ENCODE measurements at places on chromosomes 16 and 17.

DNA sequence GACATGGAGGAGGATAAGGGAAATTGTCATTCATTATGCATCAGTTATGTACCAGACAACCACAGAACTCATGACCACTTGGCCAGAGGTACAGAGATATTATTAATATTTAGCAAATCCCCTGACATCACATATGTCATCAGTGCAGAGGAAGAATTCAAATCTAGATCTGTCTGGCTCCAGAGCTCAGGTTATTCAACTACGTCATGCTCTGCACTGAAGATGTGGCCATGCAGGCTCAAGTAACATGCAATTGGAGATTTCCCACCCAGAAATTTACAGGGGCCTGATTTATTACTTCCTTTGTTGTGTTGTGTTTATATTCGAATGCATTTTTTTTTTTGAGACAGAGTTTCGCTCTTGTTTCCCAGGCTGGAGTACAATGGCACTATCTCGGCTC, 224.3 kb downstream of the HS3ST4 start:
- no peak for DNase-seq

DNA sequence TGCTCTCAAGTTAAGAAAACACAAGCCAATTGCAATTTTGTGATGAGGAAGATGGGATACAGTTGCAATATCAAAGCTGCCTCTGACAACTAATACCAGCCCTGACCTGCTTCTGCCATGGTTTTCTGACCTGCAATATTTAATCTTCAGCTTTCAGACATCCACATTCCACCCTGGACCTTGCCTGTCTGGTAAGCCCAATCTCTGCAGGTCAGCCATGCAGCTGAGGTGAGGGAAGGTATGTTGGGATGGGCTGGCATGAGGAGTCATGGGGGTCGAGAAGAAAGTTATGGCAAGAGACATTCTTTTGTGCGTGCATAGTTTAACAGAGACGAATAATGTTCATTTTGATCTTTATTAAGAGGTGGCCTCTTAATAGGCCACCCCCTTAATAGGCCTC, 31.5 kb downstream of the KCNJ16 start:
- no peak for DNase-seq

GRCh38 chr17:61128661-61129115, 271.0 kb upstream of the TBX2 start:
- DNase-seq, result peak; percentile 43

DNA sequence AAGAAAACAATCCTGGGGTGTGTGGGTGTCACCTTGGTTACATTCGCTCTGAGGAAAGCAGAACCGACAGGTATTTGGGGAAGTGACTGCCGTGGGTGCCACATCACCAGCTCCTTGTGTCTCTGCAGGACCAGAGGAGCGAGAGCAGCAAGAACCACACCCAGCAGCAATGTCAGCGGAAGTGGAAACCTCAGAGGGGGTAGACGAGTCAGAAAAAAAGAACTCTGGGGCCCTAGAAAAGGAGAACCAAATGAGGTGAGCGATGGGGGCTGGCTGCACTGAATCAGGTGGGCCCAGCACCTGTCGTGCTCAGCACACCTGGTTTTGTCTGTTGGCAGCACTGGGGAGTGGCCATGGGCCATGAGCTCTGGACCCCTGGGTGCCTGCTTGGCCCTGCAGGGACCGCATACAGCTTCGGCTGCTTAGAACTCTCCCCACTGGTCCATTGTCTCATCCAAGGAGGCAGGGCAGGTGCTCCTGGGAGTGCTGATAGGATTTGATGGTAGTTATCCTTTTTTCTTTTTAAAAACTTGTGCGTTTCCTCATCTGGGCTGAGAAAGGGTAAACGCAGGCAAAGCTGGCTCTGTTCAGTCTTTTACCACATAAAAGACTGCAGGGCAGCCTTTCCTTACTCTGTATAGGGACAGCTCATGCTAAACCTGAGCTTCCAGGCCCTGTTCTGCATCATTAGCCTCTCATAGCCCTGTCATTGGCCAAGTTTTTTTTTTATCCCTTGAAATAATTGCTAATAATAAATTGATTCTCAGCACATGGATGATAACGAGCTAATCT, 29.4 kb downstream of the HMOX2 start:
- no peak for DNase-seq

GRCh38 chr16:75282466-75283281, 31.2 kb upstream of the BCAR1 start:
- peak; percentile 48 for DNase-seq

GRCh38 chr17:17545984-17546383, 45.5 kb downstream of the PEMT start:
- DNase-seq, result no peak

- no peak for DNase-seq
Observed at GRCh38 chr17:40535924-40536294, 29.4 kb downstream of the CCR7 start.

DNA sequence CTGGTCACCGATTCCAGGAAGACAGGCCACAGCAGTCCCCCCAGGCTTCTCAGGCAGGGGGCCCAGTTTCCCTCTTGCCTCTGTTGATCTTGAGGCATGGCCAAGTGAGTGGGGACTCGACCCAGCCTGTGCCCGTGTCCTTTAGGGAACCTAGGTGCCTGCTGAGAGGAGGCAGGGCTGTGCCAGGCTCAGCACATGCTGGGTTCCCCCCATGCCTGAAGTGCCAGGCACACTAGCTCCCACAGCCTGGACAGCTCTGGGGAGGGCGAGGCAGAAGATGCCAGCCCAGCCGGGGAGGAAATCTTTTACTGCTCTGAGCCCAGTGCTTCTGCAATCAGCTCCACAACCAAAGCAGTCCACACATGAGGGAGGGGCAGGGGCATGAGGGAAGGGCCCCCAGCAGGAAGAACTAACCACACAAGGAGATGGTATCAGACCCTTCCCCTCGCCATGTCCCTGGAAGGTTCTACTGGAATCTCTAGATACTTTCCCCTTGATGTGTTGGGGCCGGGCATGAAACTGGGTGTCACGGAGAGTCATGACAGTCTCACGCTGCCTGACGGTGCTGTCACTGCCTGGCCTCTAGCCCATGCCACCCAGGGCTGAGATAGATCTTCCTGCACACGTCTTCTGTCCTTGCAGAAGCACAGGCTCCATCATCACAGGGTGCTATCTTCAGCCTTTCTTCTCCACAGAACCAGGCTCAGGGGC, 25.5 kb downstream of the MYO18A start:
- no peak for DNase-seq

DNA sequence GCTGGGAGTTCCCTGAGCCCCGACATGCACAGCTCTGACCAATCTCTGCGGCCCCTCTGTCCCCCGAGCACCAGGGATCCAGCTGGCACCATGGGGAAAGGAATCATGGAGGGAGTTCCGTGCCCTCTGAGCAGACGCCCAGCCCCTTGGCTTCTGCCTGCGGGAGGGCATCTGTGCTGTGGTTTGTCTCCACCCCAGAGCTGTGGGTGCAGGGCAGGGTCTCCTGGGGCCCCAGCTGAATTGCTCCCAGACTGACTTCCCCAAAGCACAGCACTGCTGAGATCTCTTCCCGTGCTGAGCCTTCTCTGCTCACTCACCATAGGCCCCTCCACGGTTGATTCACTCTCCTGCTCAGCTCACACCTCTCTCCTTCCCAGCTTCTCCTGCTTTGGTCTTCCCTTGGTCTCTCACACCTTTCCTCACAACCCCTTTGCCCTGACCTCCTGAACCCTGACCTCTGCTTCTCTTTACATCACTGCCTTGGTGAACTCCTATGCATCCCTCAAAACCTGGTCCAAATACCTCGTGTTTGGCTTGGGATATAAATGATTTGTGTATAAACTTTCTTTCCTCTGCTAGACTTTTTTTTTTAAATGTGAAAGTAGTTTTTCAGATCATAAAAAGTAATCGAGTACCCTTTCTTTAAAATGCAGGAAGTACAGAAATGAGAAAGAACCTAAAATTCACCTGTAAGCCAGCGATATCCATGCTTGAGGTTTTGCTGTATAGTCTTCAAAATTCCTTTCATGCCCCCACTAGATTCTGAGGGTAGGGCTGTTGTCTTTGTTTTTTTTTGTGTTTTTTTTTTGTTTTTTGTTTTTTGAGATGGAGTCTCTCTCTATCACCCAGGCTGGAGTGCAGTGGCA, 265.3 kb downstream of the SEC14L1 start:
- no peak for DNase-seq

DNA sequence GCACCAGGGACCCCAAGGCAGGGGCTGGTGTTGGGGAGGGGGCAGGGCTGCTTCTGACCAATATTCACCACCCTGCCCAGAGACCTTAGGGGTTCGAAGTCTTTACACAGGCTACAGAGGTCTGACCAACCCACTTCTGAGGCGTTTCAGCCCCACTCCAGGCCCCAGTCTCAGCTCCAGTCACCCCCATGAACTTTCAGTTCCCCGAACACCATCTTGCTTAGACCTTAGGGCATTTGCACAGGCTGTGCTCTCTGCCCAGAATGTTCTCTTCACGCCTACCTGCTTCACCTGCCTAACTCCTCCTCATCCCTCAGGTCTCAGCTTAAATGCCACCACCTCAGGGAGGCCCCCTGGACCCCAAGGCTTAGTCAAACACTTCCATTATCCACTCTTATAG, 25.8 kb upstream of the CPNE2 start:
- no peak for DNase-seq

DNA sequence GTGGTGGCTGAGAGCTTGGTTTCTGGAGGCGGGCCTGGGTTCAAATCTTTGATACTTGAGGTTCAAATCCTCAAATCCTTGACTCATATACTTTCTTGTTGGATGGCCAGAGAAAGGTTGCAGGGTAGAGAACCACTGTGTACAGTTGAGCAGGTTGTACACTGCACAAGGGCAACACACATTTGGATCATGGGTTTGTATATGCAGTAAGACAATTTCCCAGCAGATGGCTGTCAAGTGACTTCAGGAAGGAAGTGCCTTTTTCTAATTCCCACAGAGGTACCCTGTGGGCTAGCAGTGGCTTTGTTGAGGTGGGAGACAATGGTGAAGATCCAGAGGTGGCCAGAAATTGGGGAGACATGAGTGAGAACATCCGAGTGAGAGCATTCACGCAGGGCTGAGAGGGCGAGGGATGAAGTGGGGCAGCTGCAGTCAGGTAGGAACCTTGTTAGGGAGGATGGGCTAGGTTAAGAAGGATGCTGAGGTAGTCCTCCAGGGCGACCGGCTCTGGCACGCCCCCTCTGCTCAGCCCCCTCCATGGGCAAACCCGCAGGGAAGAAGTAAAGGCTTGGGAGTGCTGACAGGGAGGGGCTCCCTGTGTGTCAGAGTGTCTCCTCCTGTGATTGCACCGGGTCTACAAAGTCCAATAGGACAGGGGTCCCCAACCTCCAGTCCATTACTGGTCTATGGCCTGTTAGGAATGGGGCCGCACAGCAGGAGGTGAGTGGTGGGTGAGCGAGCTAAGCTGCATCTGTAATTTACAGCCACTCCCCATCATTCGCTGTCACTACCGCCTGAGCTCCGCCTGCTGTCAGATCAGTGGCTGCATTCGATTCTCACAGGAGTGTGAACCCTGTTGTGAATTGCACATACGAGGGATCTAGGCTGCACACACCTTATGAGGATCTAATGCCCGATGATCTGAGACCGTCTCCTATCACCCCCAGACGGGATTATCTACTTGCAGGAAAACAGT, 2.7 kb downstream of the C16orf89 start:
- no peak for DNase-seq

DNA sequence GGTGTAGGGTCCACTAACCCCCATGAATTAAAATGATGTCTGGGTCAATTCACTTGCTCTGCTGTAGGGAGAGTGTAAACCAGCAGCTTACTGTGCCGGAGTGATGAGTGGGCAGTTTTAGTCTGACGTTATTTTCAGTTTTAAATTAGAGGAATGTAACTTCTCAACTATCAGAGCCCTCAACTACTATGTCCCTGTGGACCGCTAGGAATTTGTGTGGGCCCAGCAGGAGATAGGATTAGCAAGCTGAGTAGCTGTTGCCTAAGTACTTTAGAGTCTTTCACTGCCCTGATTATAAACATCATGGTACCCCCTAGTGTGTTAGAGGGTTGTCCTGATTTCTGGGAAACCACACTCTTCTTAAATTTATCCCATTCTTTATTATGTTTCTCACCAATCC, 11.4 kb downstream of the MARVELD3 start:
- peak; percentile 90 for DNase-seq

GRCh38 chr17:80992948-80993624, 1.4 kb downstream of the CHMP6 start:
- DNase-seq, result no peak

DNA sequence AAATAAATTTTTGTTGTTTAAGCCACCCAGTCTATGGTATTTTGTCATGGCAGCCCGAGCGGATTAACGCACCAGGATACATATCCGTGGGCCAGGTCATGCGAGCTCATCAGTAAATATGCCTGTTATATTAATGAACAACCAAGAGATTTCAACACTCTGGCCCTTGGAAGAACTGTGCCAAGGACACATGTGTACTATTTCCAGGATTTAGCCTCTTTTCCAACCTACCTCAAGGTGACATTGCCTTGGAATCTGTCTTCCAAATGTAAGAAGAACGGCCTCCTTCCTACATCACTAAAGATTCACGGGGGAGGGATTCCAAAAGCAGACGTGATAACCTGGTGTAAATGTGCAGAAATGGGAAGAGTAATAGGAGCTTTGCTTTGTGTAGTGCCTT, 72.8 kb upstream of the DYNLRB2 start:
- DNase-seq, result no peak

GRCh38 chr16:14063618-14064581, 7.2 kb upstream of the MRTFB start:
- DNase-seq, result peak; percentile 6

DNA sequence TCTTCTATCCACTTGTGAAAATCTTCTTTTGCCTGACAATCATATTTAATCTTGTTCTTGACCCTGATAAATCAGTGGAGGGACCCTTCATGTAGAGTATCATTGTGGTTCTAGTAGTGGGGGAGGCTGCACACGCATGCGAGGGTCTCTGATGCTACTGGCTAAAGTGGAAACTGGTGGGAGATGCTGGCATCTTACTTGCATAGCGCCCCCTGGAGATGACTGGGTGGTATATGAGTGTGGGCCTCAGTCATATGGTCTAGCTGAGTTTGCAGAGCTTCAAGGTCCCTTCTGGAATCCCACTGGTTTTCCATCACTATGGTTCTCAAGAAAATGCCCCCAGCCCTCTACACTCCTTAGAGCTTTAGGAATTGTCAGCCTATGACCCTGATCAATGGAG, 236.4 kb upstream of the AXIN2 start:
- no peak for DNase-seq

DNA sequence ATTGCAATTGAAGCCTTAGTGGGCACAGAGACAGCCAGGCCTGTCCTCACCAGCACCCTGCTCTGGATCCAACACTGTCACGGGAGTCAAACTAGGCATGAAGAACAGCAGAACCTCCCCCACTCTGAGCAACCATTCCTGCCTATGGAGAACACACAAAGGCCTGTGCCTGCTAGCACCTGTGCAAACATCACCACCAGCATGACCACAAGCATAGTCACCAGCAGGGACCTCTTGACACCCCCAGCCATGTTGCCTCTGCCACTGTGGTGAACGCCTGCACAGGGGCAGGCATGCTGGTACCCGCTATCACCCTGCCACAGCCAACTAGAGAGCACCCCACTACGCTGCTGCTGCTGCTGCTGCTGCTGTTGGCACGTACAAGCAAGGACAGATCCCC, 51.7 kb downstream of the CMC2 start:
- DNase-seq, result no peak

GRCh38 chr17:43366891-43367736, 31.7 kb upstream of the ARL4D start:
- DNase-seq, result peak; percentile 44

GRCh38 chr16:53982631-53983042, 278.7 kb downstream of the FTO start:
- DNase-seq, result peak; percentile 9

- DNase-seq, result no peak
Observed at GRCh38 chr16:25018972-25019617, 3.9 kb upstream of the ARHGAP17 start.

- no peak for DNase-seq
Observed at GRCh38 chr17:17754719-17755686, 73.7 kb downstream of the RAI1 start.

All from fibroblast of skin of right quadriceps (primary cell).